ENCODE measurements at places on chromosomes 11 and 22. TPM values are rescaled to one million over a fixed set of nuclear protein-coding genes. Genes with fewer than 3 reads are reported as not detected.

OR52I2 gene
- not detected for total RNA-seq

MYO18B gene
- total RNA-seq: not detected

OR56A1 gene
- not detected for total RNA-seq

OR5A1 gene
- total RNA-seq: not detected

P2RX6 gene
- 0.56 TPM for total RNA-seq

ZFTA gene
- total RNA-seq: 5.4 TPM

DKK3 gene
- 453 TPM for total RNA-seq

TNNT3 gene
- total RNA-seq: not detected

SCGB1D2 gene
- total RNA-seq: not detected

MYOD1 gene
- not detected for total RNA-seq

SLC22A12 gene
- not detected for total RNA-seq

FOLR2 gene
- not detected for total RNA-seq

RBMXL2 gene
- not detected for total RNA-seq

Measured in IMR-90 (cell line).